ENCODE measurements at places on chromosomes 2 and 18. TPM values are rescaled to one million over a fixed set of nuclear protein-coding genes. Genes with fewer than 3 reads are reported as not detected.

The STK11IP gene
- 29.1 TPM for total RNA-seq

The MALL gene
- total RNA-seq, result 10.9 TPM

The ITPRIPL1 gene
- 5.7 TPM for total RNA-seq

The SOX11 gene
- total RNA-seq, result 58.1 TPM

The B4GALT6 gene
- total RNA-seq, result 11.7 TPM

The TYMS gene
- total RNA-seq, result 36.3 TPM

The DSG2 gene
- 18.5 TPM for total RNA-seq

The TDRD15 gene
- not detected for total RNA-seq

The G6PC2 gene
- 4.2 TPM for total RNA-seq

The CGREF1 gene
- total RNA-seq, result 12.1 TPM

The POTEI gene
- 0.22 TPM for total RNA-seq

The ARHGAP15 gene
- 20.8 TPM for total RNA-seq

The TMEM37 gene
- total RNA-seq, result 5.1 TPM

The PIAS2 gene
- total RNA-seq, result 74.1 TPM

The TM4SF20 gene
- not detected for total RNA-seq

The TCF4 gene
- 441 TPM for total RNA-seq

The FAM228A gene
- total RNA-seq, result 1.6 TPM

The PLA2R1 gene
- 13.2 TPM for total RNA-seq

The HADHB gene
- total RNA-seq, result 111 TPM

The HOXD12 gene
- total RNA-seq, result not detected

The IKZF2 gene
- 29.0 TPM for total RNA-seq

The ABHD3 gene
- 11.8 TPM for total RNA-seq

The SCN9A gene
- 20.1 TPM for total RNA-seq

The DNAJC5G gene
- total RNA-seq, result not detected

The SERPINB10 gene
- total RNA-seq, result 1.3 TPM

The DNER gene
- 83.2 TPM for total RNA-seq

The GKN1 gene
- not detected for total RNA-seq

The ATF2 gene
- 130 TPM for total RNA-seq

The BCL2 gene
- 34.4 TPM for total RNA-seq

The TTC21B gene
- 109 TPM for total RNA-seq

The FSIP2 gene
- 5.5 TPM for total RNA-seq

The KHK gene
- 2.5 TPM for total RNA-seq

The FAM124B gene
- 8.2 TPM for total RNA-seq

The RAB6C gene
- 0.44 TPM for total RNA-seq

The LYPD1 gene
- total RNA-seq, result 15.8 TPM

The GALNT13 gene
- 82.7 TPM for total RNA-seq

The DNAH7 gene
- 6.1 TPM for total RNA-seq

The TMEM163 gene
- 4.7 TPM for total RNA-seq

The CREG2 gene
- 2.8 TPM for total RNA-seq

The TNFRSF11A gene
- 3.9 TPM for total RNA-seq
